ENCODE measurements at places on chromosomes 6 and 20.
A peak's percentile ranks its signal among the peaks of the same experiment; 100 is the strongest.

DNA sequence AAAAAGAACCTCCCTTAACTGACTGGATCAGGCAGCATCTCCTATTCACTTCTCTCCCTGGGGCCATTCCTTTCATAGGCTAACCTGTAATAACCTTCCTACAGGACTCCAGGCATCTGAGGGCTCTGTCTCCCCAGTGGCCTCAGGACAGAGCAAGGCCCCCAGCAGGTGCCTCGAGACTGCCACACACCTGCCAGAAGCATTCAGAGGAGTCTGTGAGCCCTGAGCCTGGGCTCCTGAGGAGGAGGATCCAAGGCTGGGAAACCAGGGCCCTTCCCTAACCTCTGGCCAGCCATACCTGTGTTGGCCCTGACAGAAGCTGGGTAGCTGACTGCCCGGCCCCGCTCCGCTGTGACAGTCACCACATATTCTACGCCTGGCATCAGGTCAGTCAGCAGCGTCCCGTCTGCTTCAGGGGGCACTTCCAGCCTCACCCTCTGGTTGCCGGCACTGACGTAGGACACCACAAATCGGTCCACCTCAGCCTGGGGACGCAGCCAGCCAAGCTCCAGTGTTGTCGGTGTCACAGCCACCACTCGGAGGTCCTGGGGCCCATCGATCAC, 20.6 kb downstream of the TNXB start:
- no peak for DNase-seq

DNA sequence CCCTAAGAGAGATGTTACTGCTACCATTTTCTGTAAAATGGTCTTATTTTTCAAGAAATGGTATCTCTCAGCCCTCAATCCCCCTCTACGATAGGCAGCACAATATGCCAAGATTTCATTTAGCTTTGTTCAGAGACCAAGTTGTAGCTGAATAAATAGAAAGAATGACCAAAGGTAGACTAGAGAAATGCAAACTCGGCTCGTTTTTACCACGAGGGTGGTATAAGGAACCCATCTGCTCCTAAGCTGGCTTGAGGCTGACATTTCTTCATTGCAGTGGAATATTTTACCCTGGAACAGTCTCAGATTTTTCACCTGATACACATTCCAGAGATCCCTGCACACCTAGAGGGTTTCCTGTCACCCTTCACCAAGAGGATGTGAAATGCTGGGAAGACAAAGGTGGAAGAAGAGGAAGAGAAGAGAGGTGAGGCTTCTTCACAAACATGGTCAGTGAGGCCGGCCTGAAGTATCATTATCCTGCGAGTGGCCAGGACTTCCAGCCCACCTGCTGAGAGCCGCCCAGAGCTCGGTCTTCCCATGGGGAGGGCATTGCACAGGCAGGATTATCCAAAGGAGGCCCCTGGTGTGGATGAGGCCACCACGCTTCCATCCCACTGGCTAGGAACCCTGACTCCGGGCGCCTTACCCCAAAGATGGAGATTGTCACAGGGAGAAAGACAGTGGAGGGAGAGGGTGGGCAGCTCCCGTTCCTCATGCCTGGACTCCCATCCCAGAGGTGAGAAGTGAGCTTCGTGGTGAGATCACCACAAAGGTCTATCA, 57.1 kb upstream of the AFDN start:
- DNase-seq = no peak

DNA sequence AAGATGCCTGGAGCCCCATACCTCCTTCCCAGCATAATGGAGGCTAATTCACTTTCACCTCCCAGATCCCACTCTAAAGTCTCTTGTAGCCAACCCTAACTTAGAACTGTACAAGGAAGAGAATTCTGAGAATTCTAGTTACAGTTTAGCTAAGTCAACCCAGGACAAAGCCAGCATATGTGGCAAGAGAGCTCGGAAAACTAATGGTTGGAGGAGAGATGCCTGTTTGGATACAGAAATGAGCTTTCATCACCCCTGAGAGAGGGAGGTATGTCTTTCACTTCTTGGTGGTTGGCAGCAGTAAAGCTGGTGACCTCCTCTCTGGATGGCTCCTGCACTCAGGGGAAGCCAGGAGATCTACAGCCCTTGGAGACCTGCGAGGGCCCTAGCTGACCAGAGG, 252.6 kb upstream of the SUPT3H start:
- DNase-seq = no peak

- DNase-seq = no peak
Observed at GRCh38 chr20:60482221-60483008, 524.2 kb downstream of the CDH26 start.

DNA sequence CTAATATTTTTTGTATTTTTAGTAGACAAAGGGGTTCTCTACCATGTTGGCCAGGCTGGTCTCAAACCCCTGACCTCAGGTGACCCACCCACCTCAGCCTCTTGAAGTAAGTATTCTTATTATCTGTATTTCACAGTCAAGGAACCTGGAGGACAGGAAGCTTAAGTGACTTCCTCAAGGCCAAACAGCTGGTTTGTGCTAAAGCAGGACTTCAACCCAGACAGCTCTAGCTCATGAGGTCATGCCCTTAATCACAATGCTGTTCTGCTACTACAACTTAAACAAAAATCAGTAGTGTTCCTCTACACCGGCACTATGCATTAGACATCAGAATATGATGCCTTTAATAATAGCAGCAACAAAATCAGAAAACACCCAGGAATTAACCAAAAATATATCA, 168.9 kb downstream of the ADGB start:
- DNase-seq = no peak

DNA sequence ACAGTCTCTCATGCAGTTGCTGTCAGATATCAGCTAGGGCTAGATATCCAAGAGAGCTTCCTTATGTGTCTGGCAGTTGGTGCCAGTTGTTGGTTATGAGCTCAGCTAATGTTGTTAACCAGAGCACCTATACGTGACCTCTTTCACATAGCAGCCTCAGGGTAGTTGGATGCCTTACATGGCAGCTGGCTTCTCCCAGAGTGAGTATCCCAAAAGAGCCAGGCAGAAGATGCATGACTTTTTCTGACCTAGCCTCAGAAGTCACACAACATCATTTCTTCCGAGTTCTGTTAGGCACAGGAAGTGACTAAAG, 175.7 kb downstream of the VEGFA start:
- no peak for DNase-seq

GRCh38 chr6:128504003-128504654, 16.3 kb downstream of the PTPRK start:
- no peak for DNase-seq

DNA sequence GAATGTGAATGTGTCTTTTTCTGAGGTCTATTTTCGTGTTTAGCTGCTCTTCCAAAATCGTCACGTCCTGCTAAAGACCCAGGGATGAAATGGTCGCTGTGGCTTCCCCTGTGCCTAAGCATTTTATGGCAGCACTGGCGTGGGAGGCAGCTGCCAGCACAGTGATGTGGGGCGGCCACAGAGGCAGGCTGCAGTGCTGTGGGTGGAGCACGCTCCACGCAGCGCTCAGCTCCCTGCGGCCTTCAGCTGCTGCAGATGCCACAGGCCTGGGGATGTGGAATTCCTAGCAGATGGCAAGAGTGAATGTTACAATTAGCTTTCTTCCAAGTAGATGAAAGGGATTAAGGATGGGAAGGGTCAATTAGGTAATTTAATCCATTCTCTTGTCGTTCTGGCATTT, 242.6 kb downstream of the SMOC2 start:
- DNase-seq = peak; percentile 54

GRCh38 chr6:139296927-139297326, 5.1 kb upstream of the TXLNB start:
- DNase-seq = no peak

- no peak for DNase-seq
Observed at GRCh38 chr20:1134836-1135235, 16.4 kb downstream of the PSMF1 start.

DNA sequence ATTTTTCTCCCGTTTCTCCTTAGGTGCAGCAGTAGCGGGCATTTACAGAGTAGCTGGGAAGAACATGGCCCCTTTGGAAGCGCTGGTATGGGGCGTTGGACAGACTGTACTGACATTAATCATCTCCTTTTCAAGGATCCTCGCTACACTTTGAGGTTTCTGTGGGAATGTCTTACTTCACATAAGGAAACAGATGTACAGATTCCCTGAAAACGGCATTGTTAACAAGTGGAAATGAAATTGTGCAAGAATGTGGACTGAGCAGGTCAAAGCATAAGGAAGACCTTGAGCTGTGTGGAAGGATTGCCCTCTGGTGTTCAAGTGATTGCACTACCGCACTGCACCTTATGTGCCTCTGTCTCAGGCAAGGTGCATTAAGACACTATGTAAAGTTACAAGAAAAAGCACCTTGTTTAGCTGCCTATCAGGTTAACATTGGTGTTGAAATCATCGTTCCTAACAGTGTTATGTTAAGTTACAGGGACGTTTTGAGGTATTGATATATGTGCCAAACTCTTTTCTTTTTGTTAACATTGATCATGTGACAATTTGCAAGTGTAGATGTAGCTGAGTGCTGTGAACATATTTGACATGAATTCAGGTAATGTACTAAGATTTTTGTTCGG, 38.0 kb downstream of the TMEM170B start:
- DNase-seq = peak; percentile 85

DNA sequence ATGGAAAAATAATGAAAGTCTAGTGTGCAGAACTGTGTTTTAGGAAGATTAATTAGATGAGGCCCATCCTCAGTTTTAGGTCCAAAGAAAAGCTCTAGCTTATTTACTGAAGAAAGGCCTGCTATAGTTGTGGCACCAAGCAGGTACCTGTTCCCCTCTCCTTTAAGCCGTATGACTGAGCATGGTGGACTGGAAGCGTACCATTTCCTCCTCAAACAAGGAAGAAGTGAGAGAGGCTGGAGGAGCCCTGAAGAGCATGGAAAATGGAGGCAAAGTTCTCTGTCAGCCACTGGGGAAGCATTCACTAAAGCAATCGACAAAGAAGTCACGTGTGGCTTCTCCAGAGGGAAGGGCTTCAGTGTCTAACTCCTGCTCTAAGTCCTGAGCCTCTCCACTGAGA, 100.2 kb downstream of the MAN1A1 start:
- DNase-seq = no peak

DNA sequence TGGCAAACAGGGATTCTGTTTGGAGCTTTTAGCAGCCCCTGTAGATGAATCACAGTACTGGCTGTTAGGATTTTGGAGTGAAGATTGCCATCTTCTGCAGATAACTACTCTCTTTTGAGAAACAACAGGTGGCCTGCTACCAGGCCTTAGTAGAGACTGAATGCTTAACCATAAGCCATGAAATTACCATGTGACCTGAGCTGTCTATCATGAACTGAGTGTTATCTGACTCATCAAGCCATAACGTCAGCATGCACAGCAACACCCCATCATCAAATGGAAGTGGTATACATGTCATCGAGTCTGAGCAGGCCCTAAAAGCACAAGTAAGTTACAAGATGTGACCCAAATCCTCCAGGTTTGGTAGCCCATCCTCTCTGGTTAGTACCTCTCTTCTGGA, 132.6 kb downstream of the GPR63 start:
- peak; percentile 1 for DNase-seq

- no peak for DNase-seq
Observed at GRCh38 chr6:156359912-156360311, 417.3 kb upstream of the ARID1B start.

DNA sequence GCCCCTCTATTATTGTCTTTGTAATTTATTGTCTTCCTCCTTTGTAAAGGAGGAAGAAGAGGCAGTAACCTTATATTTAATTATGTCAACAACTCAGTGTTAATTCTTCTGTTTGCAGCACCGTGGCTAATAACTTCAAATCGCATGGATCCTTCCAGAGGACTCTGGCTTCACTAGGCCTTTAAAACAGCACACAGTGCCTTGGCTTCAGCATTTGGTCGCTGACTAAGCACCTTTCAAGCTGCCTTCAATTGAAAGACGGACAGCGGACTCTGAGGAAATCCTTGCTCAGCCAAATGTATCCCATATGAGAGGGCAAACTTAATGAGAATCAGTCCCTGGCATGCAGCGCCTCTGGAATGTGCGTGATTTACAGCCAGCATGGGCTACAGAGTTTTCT, 64.2 kb downstream of the SGK1 start:
- peak; percentile 69 for DNase-seq

DNA sequence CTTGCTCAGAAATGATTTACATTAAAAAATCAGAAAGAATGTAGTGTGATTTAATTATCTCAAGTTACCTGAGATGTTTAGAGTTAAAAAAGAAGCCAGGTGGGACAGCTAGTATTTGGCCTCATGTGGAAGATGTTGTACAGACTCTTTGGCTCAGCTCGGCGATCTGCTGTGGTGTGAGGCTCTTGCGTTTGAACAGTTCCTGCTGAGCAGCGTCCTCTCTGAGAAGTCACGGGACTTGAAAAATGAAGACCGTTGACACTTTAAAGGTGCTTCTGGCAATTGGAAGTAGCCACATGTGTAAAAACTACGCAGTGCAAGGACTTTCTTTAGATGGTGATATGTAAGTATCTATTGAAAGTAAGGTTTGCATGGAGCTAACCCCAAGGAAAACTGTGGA, 169.0 kb downstream of the BACH2 start:
- DNase-seq = no peak

DNA sequence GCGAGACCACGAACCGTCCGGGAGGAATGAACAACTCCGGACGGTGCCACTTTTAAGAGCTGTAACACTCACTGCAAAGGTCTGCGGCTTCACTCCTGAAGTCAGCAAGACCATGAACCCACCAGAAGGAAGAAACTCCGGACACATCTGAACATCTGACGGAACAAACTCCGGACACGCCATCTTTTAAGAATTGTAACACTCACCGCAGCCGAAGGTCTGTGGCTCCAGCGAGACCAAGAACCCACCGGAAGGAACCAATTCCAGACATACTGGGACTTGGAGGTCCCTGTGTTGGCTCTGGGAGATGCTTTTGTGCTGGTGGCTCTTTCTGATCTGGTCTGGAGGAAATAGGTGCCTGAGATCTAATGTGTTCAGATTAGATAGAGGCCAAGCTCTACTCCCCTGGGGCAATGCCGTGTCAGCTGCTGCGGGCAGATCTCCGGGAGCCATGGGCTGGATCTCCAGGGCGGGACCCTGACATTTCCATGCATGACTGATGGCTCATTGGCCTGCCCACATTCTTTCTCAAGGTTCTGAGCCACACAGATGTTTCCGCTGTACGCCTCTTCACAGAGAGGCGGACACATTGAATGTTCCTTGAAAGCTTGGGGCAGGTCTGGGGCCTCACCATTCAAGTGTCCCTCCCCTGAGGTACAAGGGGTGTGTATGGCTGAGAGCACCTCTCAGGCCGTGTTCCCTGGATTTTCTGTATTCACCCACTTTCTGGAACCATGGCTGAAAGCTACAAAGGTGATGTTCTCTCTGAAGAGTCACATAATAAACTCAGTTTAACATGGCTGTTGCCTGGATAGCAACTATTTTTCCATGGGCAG, 29.3 kb downstream of the GMPR start:
- DNase-seq = no peak

- no peak for DNase-seq
Observed at GRCh38 chr20:4769328-4769727, 47.6 kb downstream of the PRND start.

GRCh38 chr20:20167698-20168097, 115.4 kb downstream of the CFAP61 start:
- DNase-seq = no peak

DNA sequence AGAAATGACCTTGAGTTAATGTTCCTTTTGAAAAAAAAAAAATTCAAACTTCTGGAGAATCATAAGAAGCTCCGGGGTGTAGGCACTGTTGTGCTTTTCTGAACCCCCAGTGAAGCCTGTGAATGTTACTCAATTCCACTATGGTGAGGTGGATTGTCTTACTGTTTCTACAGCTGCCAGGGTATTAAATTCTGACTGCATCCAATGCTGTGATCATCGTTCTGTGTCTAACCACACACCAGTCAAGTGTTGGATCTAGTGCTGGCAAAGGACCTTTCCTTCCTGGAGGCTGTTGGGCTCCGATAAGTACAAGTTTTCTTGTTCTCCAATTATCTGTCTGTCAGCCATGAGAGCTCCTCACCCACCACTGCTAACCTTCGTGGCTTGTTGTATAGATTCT, 162.0 kb upstream of the EPHA7 start:
- no peak for DNase-seq

- no peak for DNase-seq
Observed at GRCh38 chr6:170174771-170175643, 115.9 kb downstream of the DLL1 start.

All from umbilical cord (tissue), 2 donors.